ENCODE measurements at places on chromosomes 16 and 17.

DNA sequence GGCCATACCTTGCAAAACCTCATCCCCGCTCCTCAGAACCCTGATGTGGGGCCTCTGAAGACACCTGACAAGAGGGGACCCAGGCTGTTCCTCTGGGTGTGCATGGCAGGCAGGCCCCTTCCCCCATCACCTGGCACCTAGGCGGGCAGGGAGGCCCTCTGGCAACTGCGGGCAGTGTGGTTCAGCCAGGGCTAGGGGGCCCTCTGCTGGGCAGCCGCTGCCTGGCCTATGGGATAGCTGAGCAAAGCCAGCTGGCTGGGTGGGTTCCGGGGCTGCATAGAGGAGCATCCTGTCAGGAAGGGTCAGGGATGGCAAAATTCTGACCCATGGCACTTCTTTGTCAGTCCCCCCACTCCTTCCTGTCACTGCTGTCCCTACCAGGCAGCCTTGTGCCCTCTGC lies 228.7 kb upstream of the ASIC2 start:
- DNase-seq: no peak

DNA sequence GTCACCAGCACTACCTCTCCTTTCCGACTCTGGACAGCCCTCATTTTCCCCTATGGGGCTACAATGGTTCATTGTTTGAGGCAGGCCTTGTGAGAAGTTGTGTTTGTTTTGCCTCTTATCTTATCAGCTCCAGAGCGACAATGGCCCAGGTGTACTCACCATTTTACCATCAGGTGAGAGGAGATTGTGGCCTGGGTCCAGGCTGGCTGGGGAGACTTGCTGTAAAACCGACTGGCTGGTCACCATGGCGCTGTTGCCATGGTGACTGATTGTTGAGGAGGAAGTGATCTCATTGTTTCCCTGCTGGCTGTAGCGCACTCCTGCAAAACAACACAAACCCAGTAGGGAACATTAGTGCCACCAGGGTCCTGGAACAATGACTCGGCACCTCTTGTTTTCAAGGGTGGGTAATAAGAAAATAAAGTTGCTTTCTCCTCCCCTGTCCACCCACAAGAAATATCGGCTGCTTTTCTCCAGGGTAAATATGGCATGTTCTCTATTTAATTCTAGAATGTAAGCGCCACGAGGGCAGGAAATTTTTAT lies 34.4 kb downstream of the HNF1B start:
- DNase-seq: peak; percentile 40

DNA sequence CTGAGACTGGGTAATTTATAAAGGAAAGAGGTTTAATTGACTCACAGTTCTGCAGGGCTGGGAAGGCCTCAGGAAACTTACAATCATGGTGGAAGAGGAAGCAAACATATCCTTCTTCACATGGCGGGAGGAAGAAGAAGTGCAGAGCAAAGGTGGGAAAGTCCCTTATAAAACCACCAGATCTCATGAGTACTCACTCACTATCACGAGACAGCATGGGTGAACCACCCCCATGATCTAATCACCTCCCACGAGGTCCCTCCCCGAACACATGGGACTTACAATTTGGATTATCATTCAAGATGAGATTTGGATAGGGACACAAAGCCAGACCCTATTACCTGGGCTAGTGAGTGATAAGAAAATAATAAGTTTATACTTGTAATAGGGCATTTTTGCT lies 70.6 kb upstream of the HS3ST2 start:
- no peak for DNase-seq

- no peak for DNase-seq
These were observed 88.6 kb upstream of the BRD7 start for GRCh38 chr16:50457423-50457822.

- no peak for DNase-seq
These were observed 79.1 kb downstream of the NXN start for GRCh38 chr17:900336-900934.

DNA sequence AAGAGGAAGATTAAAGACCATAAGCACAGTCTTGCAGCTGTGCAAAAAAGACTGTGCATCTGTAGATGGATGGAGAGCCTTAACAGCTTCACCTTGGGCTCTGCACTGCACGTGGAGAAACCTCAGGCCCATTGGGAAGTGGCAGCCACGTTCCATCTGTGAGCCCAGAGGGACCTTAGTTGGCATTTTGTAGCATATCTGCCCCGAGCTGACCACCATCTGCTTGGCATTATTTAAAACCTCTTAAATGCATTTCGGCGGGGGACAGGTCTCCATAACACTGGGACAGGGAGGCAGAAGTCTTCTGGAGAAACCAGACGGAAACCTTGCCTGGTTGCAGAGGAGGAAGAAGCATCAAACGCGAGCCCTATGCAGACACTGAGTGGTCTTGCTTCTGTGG lies 345.6 kb downstream of the CPPED1 start:
- DNase-seq: no peak

DNA sequence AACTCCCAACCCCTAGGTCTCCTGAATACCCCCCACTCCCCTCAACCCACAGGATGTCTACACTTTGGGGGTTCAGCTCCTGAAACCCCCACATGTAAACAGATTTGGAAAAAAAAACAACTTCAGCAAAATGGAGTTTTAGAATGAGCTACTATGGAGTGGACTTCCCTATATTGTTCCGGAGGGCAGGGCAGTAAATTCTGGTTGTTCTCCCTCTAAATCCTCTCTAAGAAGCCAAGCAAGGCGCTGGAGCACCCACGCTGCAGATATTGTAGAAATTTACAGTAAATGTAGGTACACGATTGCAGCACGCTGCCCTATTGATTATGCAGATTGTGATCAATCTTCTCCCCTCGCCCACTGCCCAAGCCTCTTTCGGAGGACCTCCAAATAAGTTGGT lies 8.5 kb upstream of the ZFHX3 start:
- no peak for DNase-seq

DNA sequence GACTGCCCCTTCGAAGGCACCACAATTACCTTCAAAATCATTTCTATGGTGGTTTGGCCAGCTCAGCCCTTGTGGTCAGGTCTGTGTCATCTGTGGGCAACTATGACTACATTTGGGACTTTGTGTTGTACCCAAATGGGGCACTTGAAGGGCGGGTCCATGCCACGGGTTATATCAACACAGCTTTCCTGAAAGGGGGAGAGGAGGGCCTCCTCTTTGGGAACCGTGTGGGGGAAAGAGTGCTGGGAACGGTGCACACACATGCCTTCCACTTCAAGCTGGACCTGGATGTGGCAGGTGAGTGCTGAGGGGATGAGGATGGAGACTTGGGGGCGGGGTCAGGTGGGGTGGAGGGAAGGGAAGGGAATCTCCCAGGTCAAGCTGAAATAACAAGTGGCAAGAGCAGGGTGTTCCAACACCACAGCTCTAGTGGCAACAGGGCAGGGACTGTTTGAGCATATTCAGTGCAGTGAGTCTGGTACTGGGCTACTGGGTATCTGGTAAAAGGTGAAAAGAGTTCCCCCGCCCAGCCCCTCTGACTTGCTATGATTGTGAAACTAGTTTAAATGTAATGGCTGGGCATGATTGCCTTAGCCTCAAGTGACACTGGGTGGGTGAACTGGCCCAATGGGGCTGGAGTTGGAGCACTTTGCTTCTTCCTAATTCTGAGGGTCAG lies 1.7 kb downstream of the AOC2 start:
- DNase-seq: no peak

DNA sequence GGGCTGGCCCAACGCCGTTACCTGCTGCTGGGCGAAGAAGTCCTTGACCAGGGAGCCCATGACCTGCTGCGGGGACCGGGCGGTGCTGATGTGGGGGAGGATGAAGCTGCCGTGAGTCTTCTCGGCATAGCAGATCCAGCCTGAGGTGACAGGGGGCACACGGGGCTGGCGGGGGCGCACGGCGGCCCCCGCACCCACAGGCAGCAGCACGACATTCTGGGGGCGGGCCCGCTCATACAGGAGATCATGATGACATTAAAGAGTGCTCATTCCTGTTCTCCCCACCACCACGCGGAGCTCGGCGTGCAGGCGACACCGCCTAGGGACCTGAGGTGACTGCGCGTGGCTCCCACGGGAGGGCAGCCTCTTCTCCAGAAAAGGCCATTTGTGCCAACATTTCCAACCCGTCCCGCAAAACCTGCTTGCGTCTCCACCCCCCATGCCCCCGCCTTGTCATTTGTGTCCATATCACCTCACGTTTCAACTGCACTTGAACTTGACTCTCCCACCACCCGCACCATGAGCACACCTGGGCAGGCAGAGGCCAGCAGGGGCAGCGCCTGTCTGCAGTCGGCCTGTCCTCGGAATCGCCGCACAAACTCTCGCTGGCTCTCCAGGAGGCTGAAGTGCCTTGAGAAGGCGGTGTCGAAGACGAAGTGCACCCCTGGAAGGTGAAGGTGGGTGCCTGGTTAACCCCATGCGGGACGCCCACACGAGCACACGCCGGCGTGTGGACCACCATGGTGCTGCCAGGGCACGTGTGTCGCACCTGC lies 6.4 kb downstream of the CIAO3 start:
- DNase-seq: no peak

GRCh38 chr16:86752582-86753175 lies 174.3 kb downstream of the FOXL1 start:
- DNase-seq: no peak

DNA sequence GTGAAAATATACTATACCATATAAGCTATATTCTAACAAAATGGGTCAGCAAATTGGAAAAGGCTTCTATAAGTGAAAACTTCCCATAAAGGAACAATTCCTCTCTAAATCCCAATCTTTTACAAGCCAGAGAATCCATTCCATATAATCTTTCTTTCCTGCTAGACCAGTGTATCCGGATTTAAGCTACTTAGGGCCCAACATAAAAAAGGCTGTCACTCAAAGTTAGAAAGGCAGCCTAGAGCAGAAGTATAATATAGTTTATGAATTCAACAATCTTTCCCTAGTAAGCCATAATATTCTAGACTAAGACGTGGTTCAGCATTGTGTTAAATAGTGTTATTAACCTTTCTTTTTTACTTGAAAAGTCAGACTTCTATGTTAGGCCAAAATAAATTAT lies 93.0 kb downstream of the SKAP1 start:
- no peak for DNase-seq

- DNase-seq: peak; percentile 15
These were observed 472 bp upstream of the NME2 start for GRCh38 chr17:51165680-51166197.

DNA sequence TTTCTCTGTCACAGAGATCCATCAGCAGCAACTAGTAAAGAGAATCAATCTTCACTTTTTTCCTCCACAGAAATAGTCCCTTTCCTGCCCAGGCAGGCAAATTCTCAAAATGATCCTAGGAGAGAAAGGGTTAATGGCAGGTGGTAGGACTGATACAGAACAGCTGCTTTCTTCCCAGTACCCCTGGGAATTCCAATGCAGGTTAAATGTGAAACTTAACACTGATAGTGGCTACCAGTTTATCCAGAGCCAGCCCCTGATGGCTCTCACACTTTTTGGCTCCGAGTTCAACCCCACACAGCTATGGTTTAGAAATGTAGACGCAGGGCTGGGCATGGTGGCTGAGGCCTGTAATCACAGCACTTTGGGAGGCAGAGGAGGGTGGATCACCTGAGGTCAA lies 22.2 kb downstream of the MARVELD3 start:
- DNase-seq: no peak

- DNase-seq: no peak
These were observed 9.0 kb upstream of the CRHR1 start for GRCh38 chr17:45775148-45775547.

GRCh38 chr16:13864689-13865088 lies 55.3 kb upstream of the ERCC4 start:
- no peak for DNase-seq

GRCh38 chr16:2082171-2082982 lies 34.6 kb downstream of the TSC2 start:
- DNase-seq: no peak

DNA sequence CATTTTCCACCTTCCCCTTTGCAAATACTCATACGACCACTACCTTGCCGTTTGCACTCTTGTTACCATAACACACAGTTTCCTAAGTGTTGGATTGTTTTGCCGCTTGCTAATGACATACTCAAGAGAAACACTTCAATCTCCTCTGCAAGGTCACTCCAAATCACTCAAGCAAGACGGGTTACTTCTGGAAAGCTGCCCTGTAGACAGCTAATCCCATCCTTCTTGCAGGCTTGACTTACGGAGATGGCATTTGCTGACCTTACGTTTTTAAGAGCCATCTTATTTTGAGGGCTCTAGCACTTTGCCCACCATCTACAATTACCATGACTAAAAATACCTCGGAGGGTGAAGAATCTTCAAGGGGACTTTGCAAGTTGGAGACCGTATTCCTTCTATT lies 46.2 kb downstream of the MYH3 start:
- no peak for DNase-seq

DNA sequence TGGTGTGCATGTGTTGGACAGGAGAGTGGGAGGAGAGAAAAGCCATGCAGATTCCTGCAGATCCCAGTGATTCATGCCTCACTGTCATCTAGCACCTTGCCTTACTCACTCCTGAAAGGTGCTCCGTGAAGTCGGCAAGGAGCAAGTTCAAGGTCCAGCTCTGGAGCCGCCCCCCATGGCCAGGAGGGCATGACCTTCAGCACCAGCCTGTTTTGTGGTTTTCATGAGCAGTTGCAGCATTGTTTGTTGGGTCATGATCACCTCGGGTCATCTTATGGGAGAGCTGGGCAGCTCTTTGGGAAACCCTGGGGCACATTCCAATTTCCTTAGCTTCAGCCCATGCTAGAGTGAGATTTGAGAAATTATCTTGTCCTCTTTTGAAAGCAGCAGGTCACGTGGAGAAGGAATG lies 137.5 kb upstream of the IRX3 start:
- DNase-seq: no peak

DNA sequence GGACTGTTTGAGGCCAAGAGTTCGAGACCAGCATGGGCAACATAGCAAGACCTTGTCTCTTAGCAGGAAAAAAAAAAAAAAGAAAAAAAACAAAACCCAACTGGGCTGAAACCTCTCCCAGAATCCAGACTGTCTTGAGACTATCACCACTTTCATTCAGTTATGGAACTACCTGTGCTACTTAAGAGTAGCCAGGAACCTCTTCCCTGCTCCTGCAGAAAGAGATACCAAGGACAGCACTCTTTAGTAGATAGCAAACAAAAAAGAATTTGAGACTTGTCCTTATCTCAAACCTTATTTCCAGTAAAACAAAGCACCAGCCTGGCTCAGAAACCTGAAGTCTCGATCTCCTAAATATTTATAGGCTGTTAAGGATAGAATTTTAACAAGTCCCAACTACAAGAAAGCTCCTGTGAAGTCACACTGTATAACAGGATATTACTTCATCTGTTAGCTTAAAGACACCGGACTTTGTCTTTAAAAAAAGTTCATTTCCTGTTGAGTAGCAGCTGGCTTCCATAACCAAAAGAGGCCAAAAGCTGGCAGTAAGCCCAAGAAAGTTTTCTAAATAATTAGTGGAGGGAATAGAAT lies 5.1 kb downstream of the CDR2 start:
- no peak for DNase-seq

DNA sequence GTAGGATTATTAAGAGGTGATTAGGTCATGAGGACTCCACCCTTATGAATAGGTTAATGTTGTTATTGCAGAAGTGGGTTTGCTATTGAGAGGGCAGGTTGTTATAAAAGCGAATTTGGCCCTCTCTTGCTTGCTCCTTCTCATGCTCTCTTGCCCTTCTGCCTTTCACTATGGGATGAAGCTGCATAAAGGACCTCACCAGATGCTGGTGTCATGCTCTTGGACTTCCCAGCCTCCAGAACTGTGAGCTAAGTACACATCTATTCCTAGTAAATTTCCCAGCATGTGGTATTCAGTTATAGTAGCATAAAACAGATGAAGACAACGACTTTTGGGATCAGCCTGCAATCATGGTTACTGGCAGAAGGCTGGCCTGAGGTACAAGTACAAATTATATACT lies 41.4 kb upstream of the FBXO47 start:
- DNase-seq: no peak

Data from AG08395 (cell line).